Keratinocyte (primary cell): ENCODE measurements at places on chromosomes 11 and 22. TPM values are rescaled to one million over a fixed set of nuclear protein-coding genes. Genes with fewer than 3 reads are reported as not detected.

- no peak overlapping the region for H3K4me3 ChIP-seq
- no peaks in the 10 kb centered on the region for H3K27me3 ChIP-seq
- no peaks in the 10 kb centered on the region for H3K36me3 ChIP-seq
- H3K27ac ChIP-seq, result no peak overlapping the region
Observed at GRCh38 chr11:124551189-124551588, 7.7 kb upstream of the OR8B12 start.

DNA sequence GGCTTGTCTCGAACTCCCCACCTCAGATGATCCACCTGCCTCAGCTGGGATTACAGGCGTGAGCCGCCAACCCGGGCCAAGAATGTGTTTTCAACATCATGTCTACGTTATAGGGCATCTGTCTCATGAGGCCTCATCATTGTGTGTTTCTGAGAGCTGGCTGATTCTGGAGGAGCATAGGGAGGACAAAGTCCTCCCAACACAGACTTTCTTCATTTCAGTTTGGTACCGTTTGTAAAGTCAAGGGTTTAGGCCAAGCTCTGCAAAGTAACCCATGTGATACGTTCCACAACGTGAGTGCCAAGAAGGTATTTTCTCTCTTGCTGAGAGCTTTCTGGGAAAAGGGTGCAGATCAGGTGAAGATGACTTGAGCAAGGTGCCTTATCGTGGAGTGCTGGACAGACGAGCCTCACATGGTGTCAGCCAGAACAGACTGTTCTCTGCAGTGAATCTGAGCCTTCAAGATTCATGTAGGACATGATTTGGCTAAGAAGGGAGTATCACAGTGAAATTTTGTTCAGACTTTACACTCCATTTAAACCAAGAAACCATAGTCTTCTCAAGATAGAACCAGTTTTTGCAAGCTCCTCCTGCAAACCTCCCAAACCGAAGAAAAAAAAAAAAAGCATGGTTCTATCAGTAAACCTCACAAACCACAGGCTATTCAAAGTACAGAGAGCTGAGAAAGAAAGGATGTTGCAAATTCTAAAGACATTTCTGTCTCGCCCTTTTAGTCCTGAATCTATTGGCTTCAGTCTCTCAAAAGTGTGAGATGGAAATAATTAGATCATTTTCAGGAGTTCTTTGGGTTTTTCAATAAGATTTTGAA lies 71.7 kb downstream of the DBX1 start:
- H3K4me1 ChIP-seq, result no peaks in the 10 kb centered on the region
- no peak for DNase-seq
- no peak overlapping the region for H3K27ac ChIP-seq
- no peaks in the 10 kb centered on the region for H3K27me3 ChIP-seq

DNA sequence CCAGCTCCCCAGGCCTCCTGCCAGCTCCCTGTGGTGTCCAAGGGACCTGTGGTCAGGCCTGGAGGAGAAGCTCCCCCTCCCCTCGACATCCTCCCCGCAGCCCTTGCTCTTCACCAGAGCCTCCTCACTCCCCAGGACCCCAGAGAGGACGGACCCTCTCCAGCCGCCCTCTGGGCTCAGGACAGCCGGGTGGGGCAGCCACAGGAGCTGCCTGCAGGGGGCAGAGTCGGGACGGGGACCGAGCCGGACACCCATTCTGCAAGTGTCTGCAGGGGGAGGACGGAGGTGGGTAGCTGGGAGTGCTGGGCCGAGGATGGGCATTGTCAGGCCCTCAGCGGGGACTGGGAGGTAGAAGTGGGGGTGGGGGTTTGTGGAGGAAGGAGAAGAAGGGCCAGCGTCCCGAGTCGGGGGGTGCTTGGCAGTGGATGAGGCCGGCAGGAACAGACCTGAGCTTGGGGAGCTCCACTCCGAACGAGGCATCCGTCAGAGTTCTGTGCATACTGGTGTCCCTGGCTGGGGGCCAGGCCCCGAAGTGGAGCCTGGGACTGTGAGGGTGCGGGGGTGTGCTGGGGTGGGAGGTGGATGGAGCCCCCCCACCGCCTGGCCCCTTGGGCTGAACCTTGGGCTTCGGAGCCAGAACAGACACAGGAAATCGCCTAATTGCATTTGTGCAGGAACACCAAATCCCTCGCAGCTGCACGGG lies 15.2 kb downstream of the PRR33 start:
- peaks cover 30% of the 10 kb centered on the region for H3K4me1 ChIP-seq
- H3K27ac ChIP-seq, result no peak overlapping the region
- peaks cover 8% of the 10 kb centered on the region for H3K27me3 ChIP-seq
- no peaks in the 10 kb centered on the region for H3K36me3 ChIP-seq

- DNase-seq, result no peak
- H3K27ac ChIP-seq, result no peak overlapping the region
- H3K4me3 ChIP-seq, result no peak overlapping the region
Observed at GRCh38 chr22:44330744-44331660, 18.3 kb upstream of the SHISAL1 start.

- H3K36me3 ChIP-seq, result no peaks in the 10 kb centered on the region
- no peak for DNase-seq
- H3K27me3 ChIP-seq, result peaks cover 13% of the 10 kb centered on the region
- no peaks in the 10 kb centered on the region for H3K4me1 ChIP-seq
Observed at GRCh38 chr22:43293259-43293654, 49.9 kb downstream of the SCUBE1 start.

GRCh38 chr11:121478226-121478894 lies 25.6 kb upstream of the SORL1-AS1 start:
- no peak overlapping the region for H3K4me3 ChIP-seq
- H3K27ac ChIP-seq, result no peak overlapping the region
- H3K36me3 ChIP-seq, result peaks cover 3% of the 10 kb centered on the region
- DNase-seq, result no peak
- H3K27me3 ChIP-seq, result no peaks in the 10 kb centered on the region

GRCh38 chr11:12114193-12115033 lies 4.0 kb downstream of the MICAL2 start:
- H3K36me3 ChIP-seq, result peaks cover 65% of the 10 kb centered on the region
- no peak for DNase-seq
- H3K27ac ChIP-seq, result no peak overlapping the region
- H3K4me1 ChIP-seq, result peaks cover 69% of the 10 kb centered on the region
- no peak overlapping the region for H3K4me3 ChIP-seq
- no peaks in the 10 kb centered on the region for H3K27me3 ChIP-seq

The GNG3 gene
- polyA plus RNA-seq, result not detected in 3 replicates

The SRSF8 gene
- polyA plus RNA-seq, result 37.8 to 47.7 TPM (median 43.0 TPM) in 3 replicates
